HTR-8/SVneo (cell line): ENCODE measurements at places on chromosomes 12 and 14.

DNA sequence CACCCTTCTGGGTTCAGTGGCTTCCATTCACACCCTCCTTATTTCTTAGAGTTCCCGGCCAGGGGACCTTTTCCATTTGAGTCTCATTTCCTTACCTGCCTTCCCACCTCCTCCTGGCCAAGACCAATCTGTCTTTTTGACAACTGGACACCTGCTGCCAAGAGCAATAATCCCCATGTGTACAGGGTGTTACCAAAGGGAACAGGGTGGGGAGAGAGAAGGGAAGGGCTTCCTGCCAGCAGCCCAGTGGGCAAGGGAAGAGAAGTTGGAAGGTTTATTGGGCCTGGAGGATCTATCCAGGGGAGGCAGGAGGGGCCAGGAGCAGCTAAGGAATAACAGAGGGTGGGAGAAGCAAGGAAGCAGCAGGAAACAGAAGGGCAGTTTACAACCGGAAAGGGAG, 346.2 kb downstream of the C12orf75 start:
- no peak for DNase-seq

- no peak for DNase-seq
These were observed 292.8 kb upstream of the SFSWAP start for GRCh38 chr12:131418121-131418520.

- no peak for DNase-seq
These were observed 1353.2 kb downstream of the AACS start for GRCh38 chr12:126418400-126418799.

- no peak for DNase-seq
These were observed 633 bp downstream of the STX2 start for GRCh38 chr12:130838284-130838950.

- DNase-seq: no peak
These were observed at the start of gene EXOC3L4 for GRCh38 chr14:103094406-103095209. TSS of gene EXOC3L4 (plus strand) at chr14:103094725. CDS start at chr14:103100220, 5,495 bp downstream.

DNA sequence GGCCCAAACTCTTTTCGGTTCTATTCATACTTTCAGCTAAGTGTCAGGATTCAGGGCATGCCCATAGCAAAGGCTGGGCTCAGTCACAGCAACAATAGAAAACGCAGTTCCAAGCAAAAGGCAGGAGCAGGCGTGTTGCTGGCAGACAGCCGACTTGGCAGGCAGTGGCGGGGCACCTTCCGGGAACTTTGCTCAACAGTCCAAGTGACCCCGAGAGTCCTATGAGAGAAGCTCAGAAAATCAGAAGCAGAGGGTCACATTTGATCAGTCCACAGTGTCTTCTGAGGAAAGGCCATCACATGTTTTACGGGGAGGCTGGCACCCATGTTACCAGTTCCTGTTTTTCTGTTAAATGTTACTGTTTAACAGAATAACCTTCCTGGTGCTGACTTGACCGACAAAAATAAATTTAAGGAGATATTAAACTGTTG, 115.0 kb downstream of the DACT1 start:
- no peak for DNase-seq

GRCh38 chr14:45868377-45868776, 615.4 kb upstream of the MIS18BP1 start:
- no peak for DNase-seq

DNA sequence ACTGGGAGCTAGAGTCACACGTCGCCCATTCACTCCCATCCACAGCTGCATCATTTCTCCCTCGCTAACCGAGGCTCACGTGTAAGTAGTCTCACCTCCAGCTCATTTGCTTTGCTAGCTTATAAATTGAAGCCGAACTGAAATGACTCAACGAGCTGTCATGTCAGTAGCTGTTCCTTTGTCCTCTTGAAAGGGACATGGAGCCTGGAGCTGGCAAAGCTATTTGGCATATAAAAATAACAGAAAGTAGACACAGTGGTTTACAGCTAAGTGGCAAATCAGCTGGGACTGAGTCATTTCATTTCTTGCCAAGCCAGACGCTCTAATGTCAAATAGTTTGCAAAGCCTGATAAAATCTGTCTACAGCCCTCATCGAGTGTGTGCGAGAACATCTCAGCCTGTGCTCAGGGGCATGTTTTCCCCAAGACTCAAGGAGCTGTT, 114.4 kb upstream of the TMEM233 start:
- DNase-seq: no peak

DNA sequence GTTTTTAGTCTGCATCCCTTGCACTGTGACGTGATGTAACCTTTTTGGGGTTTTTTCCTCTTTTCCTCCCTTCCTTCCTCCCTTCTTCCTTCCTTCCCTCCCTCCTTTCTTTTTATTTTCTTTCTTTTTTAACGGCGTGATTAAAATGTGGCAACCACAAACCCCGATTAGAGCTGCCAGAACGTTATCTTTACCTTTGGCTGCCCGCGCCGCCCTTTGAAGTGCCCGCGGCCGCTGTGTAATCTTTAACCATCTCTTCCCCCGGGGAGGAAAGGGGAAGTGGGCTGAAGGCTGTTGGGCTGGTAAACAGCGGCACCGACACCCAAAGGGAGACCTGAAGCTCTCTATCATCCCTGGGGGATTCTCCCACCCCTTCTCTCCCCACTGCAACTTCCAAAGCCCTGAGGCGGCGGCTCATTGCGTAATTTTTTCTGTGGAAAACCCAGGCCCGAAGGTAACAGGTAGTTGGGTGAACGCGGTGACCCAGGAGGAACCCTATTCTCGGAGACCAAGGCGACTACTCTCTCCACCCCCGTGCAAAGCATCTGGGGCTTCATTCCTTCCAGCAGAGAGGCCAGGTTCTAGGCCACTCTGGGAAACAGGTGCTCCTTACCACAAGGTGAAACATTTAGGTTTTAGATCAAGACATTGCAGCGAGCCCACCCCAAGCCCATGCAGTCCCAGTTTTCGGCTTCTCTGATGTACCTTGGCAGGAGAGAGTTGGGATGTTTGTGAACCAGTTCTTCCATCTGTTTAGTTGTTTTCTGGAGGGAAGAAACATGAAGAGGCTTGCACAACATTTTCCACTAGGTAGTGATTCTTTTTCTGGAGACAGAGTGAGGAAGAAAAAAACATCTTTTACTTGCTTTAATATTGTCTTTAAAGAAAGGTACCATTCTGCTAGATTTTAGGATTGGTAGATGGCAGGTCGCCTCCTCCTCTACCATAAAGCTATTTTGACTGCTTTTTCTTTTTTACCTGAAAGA, 1.5 kb downstream of the LGR5 start:
- DNase-seq: no peak

DNA sequence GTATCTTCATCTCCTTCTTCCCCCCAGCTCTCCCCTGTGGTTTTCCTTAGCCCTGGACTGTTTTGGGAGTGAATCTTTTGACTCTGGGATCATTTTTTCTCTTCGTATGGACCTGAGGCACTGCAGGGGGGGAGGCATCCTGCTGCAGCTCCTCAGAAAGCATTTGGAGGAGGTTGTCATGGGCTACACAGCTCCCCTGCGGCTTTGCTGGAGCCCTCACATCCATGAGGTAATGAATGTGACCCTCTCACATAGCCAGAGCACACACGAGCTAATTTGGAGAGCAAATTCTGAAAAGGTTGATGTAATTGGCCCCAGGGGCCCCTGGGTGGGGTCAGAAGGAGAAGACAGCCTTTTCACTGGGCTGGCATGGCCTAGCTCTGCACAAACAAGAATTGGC, 110.9 kb downstream of the PAH start:
- no peak for DNase-seq
